ENCODE measurements at places on chromosomes 5 and 9.

GRCh38 chr5:103526164-103526915 is 36.2 kb downstream of the NUDT12 start:
- DNase-seq, result no peak

DNA sequence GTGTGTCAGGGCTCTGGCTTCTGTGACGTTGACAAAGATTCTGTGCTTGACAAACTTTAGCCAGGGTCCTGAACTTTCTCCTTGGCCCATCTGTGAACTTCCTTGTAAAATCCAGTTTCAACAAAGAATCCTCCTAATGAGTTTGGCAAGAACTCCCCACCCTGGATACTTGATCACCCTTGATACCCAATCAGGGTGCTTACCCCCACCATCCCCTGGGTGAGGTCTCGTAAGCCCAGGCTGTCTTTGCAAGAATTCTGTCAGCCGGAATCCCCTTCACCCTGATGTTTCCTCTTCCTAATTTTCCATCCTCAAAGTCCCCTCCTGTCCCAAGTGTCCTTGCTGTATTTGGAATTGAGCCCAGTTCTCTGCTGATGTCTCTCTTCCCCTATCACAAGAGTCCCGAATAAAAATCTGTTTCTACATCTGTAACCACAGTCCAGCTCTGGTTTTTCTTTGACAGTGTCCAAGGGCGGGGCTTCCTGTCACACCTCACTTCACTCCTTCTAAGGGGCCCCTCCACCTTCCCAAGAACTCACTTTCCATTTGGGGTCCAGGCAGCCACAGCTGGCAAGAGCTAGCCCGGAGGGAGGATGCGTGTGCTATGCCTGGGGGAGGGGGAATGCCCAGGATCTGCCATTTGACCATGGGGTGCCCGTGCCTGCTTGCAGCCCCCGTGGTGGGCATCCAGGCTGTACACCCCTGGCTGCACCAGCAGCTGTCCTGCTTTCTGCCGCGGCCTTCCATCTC is 2.7 kb upstream of the CARD19 start:
- DNase-seq, result no peak

GRCh38 chr5:119930490-119930889 is 301.1 kb downstream of the FAM170A start:
- no peak for DNase-seq

GRCh38 chr5:59795141-59795540 is 98.4 kb downstream of the PDE4D start:
- no peak for DNase-seq

DNA sequence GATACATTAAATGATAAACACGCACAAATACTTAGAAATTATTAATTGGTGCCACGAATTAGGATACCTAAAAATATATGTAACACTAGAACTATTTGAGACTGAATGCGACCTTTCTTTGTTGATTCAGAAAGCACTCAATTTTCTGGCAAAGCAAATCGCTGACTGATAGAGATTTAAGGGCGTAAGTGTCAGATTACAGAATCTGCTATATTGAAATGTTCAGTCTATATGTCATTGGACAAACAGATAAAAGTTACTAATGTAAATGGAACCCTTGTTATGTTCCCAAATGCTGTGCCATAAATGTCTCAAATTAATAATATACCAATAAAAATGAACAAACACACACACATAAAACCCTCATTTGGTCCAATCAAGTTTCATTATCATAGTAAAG is 137.9 kb downstream of the MPDZ start:
- DNase-seq, result no peak

DNA sequence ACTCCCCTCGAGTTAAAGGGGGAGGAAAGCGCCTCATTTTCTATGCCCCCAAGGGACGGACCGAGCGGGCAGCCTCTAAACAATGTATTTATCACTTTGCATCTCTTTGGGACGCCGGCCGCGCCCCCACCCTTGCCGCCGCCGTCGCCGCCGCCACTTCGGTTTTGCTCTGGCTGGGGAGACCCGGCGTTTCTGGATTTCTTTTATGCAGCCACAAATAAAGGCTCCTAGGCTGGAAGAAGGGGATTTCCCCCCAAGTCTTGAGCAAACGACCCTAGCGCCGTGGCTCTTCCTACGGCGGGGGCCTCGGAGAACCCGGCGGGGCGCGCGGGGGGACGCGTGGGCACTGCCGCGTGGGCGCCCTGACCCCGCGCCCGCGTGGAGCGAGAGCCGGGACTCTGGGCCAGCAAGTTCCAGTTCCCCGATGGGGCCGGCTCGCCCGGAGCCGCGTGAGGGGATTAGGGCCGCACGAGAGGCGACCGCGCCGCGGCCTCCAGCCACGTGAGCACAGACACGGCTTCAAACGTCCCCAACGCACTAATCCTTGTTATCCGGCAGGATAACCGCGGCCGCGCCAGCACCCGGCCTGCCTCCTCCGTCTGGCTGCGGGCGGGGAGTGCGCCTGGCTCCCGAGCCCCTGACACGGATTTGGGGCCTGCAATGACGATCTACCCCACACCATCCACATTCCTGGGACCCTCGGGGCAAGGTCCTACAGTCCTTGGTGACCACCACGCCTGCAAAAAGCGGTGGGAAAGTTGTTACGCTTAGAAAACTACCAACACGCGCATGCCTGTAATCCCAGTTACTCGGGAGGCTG is 7.9 kb upstream of the NEUROG1 start:
- no peak for DNase-seq

DNA sequence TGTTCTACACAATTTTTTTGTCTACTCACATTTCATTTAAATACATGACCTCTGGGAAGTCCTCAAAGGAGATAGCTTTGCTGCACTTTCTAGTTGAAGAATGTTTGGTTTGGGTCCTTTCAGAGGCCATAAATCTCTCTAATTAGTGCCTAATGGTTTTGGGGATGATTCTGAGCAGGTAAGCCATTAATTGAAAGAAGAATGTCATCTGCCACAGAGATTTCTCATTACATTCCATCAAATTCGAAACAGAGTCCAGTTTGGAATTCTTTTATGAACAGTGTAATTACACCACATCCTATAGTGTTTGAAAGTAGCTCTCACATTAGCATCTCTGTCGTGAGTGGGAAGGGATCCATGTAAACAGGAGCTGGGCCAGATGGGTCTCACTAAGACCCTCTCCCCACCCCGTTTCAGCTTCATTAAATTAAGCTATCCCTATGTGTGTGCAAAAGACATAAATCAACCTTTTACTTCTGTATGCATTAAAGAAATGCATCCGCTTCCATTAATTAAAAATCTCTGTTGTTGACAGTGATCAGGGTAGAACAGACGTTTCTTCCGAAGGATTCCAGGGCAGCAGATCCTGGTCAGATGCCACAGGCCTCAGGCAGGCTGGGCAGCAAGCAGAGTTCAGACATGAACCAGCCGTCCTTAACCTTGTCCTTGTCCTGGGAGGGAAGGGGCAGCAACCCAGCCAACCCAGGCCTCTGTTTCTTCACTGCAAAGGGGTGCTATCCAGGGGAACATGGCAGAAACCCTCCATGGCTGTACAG is 99.8 kb upstream of the MAP1B start:
- DNase-seq, result no peak

- no peak for DNase-seq
Measured at GRCh38 chr5:33195431-33196165, 245.2 kb upstream of the TARS1 start.

DNA sequence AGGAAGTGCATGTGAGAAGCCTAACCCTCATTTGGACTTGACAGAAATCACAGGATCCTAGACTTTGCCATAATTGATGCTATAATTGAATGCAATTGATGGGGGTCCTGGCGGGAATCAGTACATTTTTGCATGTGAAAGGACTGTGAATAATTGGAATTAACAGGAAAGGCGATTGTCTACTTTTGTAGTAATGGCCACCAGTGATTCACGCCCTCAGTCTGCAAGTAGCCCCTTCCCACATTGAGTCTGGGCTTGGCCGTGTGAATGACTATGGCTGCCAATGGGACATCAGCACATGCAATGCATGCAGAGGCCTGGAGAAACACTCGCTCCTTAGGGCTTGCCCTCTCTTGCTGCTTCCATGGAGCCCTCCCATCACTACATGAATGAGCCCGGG is 107.8 kb upstream of the OSMR start:
- DNase-seq, result no peak

GRCh38 chr9:114000671-114001409 is 77.3 kb downstream of the AMBP start:
- no peak for DNase-seq

- no peak for DNase-seq
Measured at GRCh38 chr5:126044111-126044668, 379.0 kb upstream of the GRAMD2B start.

Data from stimulated activated CD8-positive, alpha-beta memory T cell treated with anti-CD3 and anti-CD28 coated beads, Interleukin-2, amount 100 ng/mL, for 1 hour (primary cell).